ENCODE measurements at places on chromosomes 6 and 20.

- no peak for DNase-seq
Measured at GRCh38 chr20:10893321-10893720, 219.5 kb upstream of the JAG1 start.

- DNase-seq: no peak
Measured at GRCh38 chr6:22706651-22707050, 137.3 kb downstream of the HDGFL1 start.

DNA sequence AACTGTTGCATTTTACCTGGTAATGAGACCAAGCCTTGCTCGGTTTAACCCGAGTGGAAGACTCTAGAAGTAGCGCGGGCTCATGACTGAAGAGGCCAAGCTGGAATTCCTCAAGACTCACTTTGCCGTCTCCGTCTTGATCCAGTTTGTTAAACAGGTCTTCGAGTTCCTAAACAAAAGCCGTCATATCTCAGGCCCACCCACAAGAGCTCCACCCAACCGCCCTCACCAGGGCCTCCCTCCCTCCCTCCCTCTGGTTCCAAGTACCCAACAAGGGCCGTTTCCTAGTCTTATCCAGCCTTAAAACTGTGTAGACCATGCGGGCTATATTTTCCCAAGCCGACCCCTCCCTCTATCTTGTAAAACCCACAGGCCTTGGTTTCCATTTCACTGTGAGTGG is 81.4 kb downstream of the NINL start:
- DNase-seq: no peak

- no peak for DNase-seq
Measured at GRCh38 chr6:90347411-90347851, 50.8 kb upstream of the BACH2 start.

DNA sequence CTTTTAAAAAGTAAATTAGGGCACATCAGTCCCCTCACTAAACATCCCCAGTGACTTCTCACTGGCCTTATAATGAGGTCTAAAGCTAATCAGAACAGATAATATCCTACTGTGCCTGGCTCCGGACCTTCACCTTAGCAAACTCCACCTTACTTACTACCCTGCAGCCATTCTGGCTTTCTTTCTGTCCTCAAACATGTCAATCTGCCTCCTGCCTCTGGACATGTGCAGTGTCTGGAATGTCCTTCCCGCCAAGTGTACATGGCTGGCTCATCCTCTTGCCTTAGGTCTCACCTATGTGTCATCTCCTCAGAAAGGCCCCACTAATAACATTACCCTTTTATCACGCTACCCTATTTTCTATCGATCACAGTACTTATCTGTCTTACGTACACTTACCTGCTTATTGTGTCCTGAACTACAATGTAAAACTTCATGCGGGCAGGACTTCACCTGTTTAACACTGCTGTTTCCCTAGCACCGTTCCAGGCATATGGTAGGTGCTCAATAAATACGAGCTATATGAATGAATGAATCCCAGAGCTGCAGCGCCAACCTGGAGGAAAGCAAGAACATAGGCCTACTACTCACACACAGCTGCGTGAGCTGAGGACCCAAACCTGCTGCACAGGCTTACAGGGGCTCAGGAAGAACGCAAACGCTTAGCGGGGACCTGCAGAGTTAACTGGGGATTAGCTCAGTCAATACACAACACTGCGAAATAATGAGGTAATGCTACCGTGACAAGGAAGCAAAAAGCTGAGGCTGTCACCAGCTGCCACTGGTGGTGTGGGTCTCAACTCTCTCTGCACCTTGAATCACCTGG is 991 bp downstream of the UQCC2 start:
- no peak for DNase-seq

DNA sequence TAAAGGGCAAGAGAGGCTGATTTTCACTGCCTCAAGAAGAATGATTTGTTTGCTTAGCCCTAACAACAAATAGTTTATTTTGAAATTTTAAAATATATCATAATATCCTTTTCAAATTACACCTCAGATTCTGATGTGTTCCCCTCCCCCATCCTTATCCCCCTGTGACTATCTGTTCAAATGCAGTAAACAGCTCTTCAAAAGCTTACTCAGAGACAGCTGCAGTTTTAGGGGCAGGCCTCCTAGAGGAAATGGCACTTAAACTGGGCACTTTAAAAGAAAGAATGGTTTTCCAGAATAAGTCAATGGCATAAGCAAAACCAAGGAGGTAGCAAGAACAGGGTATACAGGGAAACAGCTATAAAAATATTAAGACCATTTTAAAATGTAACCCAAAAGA is 118.6 kb upstream of the UST start:
- no peak for DNase-seq

DNA sequence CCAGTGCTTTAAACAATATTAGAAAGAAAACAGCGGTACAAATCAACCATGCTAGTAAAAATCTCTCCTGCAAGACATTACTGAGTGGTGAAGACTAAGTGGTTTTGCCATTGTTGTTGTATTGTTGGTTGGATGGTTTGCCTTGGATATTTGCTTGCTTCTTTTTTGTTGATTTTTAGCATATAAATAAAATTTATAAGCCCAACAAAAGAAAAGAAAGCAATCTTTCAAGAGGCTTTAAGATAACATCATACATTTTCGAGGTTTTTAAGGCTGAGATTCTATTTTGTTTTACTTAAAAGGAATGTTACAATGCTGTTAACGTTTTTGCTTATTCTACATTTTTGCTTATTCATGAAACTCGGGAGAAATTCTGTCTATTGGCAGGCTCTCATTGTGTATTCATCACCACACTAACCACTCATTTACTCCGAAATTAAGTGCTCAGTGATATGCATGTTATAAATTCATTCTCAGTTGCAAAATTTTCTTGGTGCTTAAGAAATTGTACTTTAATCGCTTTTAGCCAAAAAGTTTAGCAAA is 139.1 kb downstream of the LAMA2 start:
- DNase-seq: no peak

GRCh38 chr6:56073761-56074160 is 173.6 kb downstream of the COL21A1 start:
- DNase-seq: no peak

DNA sequence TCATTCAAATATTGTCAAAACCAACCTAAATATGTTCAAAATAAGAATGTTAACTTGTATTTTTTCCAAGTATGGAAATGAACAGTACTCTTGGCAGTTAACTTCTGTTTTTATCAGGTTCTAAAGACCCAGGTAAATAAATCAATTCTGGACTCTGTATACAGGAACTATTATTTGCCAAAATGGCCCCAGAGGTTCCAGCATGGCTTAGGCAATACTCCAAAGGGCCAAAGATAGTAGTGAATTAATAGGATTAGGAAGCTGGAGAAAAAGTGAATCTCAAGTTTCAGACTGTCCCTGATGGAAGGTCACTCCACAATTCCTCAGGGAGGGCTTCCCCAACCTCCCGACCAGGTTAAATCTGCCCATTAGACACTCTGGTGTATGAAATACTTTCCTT is 6.7 kb downstream of the BACH2 start:
- DNase-seq: no peak

DNA sequence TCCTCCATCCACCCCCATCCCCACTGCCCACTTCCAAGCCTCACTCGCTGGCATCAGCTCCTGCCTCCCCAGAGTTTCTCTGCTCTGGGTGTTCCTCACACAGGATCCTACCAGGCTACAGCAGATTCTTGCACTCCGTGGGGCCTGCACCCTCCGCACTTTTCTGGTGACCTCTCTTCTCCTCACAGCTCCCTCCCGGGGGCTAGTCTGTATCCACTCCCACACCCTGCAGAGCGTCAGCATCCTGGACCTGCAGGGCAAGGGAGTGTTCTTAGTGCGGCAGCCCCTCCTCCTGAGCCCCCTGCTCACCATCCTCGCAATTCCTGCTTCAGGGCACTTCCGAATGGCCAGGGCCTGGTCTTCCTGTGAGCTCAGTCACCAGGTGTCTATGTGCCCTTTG is 224.2 kb downstream of the DLL1 start:
- no peak for DNase-seq

GRCh38 chr6:169173532-169174268 is 79.9 kb downstream of the THBS2 start:
- DNase-seq: peak; percentile 82

DNA sequence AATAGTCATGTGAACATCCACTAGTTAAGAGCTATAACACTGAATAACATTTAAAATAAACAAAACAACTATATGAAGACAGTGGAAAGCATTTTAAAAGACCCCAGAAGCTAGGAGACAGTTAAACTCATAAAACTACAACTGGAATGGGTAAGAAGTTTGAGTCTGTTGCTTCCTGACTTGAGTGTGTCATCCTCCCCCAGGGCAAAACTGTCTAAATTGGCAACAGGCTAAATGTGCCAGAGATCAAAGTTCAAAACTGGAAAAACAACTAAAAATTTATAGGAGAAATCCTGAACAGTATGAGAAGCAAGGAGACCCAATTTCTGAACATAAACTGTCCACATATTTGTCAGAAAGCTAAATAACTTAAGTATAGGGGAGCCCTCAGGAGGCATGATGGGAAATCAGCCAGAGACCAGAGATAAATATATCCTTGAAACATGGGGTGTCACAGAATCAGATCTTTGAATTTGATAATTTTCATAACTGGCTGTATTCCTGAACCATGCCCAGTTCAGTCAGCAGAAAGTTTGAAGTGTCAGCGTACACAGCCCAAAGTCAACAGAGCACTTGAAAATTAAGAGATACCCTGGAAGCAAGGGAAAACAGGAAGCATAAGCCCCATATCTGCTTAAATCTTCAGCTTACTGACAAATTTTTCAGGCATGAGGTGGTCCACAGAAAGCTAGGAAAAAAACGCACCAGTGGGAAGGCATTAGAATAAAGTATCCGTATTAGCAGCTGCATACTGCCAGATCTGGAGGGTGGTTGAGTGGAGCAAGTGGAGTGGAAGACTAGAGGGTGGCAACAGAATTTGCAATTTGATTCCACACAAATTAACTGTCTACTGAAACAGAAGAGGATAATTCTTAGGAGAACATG is 516.1 kb upstream of the MAN1A1 start:
- peak; percentile 70 for DNase-seq

- DNase-seq: peak; percentile 72
Measured at GRCh38 chr6:105991561-105992314, 94.4 kb upstream of the PRDM1 start.

GRCh38 chr6:68994521-68994920 is 359.4 kb downstream of the ADGRB3 start:
- no peak for DNase-seq

DNA sequence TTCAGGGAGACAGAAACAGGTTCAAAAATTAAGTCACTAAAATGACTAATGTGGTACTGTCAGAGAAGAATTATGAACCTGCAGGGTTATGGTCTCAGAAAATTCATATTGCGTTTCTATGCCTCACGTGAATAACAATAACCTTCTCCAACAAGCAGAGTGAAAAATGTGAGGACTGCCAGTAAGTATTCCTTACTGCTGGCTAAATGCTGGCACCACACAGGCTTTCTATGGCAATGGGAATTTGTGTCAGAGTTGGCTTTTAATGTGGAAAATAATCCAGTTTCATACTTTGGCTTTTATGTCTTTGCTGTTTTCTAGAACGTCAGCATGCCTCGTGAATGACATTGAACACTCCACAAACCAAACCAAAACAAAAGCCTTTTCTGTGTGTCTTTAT is 656.0 kb downstream of the KIF16B start:
- peak; percentile 88 for DNase-seq

- no peak for DNase-seq
Measured at GRCh38 chr6:150165020-150165702, 22.3 kb downstream of the PPP1R14C start.

GRCh38 chr6:30073489-30074235 is 1.9 kb downstream of the RNF39 start:
- no peak for DNase-seq

DNA sequence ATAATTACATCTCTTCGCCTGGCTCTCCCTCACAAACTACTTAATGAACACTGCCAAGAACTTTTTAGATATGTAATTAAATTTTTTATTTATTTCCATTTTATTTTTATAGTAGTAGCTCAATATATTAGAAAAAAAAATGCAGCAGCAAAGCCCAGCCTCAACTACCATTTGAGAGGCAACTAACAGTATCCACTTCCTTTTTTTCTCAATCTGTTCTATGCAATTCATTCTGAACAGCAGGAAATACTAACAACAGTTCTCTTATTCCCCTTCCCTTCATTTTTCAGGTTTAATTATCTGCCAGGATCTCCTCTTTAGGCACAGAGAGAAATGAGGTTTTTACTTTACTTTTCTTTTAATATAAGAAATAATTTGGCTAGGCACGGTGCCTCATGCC is 112.7 kb downstream of the ZNF217 start:
- no peak for DNase-seq

- DNase-seq: peak; percentile 90
Measured at GRCh38 chr20:50460608-50461267, 49.4 kb upstream of the PTPN1 start.

DNA sequence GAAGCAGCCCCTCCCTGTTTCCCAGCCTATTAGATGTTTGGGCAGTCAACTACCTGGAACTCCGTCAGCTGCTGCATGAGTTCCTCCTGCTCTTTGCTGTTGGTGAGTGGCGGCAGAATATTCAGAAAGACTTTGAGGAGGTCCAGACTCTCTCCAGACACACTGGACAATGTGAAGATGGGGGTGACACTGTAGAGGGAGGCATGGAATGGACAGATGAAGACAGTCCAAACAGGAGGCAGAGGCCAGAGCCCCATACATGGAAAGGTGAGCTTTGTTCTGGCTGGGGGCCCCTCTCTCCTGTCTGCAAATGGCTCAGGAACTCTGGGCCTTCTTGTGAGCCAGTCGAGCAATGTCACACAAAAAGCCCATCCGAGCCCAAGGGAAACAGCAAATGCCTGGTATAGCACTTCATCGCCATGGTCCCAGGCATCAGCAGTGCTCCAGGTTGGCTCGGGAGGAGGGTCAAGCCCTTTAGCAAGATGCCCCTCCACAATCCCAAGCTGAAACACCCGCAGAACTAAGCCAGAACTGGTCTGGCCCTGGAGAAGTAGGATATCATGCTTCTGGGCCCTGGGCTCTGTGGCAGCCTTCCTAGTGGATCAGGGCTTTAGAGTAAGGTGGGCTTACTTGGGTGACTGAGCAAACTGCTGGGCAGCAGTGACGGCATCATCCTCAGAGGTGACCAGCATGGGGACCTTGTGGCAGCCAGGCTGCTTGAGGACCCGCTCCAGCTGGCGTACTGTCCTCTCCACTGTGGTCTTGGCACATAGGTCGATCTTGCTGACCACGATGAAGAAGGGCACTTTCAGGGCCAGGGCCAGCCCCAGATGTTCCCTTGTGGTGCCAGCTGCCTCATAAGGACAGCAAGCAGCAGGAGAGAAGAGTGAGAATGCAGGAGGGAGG is 4.9 kb downstream of the GTPBP2 start:
- no peak for DNase-seq

- DNase-seq: no peak
Measured at GRCh38 chr6:135266675-135267074, 85.6 kb downstream of the MYB start.

- no peak for DNase-seq
Measured at GRCh38 chr20:19073584-19074218, 138.7 kb upstream of the SLC24A3 start.
